ENCODE measurements at places on chromosomes 16 and 17.

- no peak for DNase-seq
Measured at GRCh38 chr17:36778448-36778847, 158.8 kb upstream of the LHX1 start.

DNA sequence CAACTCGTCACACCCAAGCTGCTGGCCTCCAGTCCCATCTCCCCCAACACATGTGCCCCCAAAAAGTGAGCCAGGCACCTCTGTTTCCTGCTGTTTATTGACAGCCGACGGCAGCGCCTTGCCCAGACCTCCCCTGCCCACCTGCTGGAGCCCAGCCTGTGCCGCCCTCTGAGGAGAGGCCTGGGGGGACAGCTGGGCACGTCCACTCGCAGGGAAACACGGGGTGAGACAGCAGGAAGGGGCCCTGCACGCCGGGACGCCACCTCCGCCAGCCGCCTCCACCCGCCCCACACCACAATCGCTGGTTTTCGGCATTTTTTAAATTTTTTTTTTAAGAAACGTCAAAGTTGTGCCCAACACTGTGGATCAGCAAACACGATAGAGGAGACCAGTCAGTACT lies 19.3 kb downstream of the CASKIN1 start:
- DNase-seq = no peak

- no peak for DNase-seq
Measured at GRCh38 chr16:27363797-27364196, 38.2 kb upstream of the IL21R start.

DNA sequence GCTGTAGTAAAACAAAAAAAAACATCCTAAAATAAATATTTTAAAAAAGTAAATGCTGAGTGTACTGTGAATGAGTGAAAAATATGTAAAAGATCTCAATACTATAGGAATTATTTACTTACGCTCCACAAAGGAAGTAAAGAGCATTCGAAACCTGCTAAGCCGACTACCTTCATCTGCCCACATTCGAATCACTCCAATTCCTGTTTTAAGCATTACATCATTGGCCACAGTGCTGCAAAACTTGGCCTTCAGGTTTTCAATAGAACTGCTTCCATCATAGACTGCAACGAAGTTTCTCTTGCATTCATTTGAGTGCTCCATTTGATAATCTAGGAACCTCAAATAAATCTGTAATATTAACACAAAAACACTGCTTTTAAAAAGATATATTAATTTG lies 34.4 kb downstream of the NETO2 start:
- DNase-seq = no peak

GRCh38 chr17:61128661-61129115 lies 271.0 kb upstream of the TBX2 start:
- DNase-seq = no peak

DNA sequence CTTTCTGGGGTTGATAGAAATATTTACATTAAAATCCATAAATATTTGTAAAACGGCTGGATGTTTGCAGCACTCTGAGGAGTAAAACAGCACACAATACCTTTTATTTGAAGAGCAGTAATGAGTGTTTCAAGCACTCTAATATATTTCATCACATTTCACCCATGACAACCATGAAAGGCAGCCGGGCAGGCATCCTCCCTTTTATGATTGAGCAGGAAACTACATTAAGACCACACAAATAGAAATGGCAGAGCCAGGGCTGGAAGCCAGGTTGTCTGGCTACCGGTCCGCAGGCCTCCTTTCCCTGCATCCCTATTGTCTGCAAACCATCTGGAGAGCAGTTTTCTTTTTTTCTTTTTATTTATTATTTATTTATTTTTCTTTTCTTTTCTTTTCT lies 23.1 kb upstream of the GPRC5C start:
- no peak for DNase-seq

GRCh38 chr16:69423189-69423588 lies 1.2 kb upstream of the CYB5B start:
- no peak for DNase-seq

DNA sequence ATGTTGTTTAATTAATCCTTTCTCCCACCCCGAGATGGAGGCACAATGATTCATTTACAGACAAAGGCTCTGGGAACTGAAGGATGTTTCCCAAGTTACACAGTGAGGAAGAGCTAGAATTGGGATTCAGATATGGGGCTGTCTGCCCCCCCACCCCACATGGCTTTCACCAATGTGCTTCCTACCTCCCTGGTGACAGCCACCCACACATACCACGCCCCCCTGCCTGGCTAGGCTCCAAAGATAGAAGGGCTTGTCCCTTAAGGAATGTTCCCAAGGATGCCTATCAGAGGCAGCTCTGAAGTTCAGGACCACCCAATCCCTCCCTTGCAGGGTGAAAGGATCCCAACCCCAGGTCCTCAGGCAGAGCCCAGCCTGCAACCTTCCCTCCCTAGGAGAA lies 32.9 kb downstream of the CFAP20 start:
- peak; percentile 34 for DNase-seq

DNA sequence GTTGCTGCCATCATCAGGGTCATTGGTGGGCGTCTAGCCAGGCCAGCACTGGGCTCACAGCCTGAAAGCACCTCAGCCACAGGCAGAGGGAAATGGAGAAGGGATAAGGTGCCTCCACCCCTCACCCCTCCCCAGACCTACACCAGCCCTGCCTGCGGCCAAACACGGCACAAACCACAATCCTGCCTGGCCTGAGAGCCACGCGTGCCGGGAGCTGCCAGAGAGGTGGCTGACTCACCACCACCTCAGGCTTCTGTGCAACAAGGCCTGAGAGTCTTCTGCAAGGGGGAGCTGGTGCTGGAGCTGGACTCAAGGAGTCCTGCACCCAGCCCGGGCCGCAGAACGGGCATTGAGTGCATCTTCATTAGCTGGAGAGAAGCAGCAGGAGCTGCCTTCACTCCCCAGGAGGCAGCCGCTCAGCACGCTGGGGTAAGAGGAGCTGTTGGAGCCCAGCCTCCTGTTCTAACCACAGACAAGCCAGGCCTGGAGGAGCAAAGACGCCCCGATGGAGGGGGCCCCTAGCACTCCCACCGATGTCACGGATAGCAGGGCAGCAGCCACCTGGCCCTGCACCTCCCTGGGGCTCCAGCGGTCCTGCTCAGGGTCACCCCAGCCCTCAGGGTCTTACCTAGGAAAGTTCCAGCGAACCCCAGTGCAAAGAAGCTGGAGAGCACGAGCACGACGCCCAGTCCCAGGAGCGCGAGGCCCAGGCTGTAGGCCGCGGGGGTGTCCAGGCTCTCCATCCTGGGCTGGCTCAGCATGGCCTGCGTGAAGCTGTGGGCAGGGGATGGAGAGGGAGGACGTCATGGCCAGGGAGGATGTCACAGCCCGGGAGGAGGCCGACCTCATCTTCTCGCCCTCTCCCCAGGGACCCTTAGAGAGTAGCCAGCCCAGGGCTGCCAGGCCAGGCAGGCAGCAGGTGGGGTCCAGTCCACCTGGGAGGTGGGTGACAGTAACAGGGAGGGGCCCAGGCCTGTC lies 16.0 kb upstream of the RASD1 start:
- peak; percentile 18 for DNase-seq

- DNase-seq = peak; percentile 74
Measured at GRCh38 chr16:62225675-62226074, 189.4 kb upstream of the CDH8 start.

DNA sequence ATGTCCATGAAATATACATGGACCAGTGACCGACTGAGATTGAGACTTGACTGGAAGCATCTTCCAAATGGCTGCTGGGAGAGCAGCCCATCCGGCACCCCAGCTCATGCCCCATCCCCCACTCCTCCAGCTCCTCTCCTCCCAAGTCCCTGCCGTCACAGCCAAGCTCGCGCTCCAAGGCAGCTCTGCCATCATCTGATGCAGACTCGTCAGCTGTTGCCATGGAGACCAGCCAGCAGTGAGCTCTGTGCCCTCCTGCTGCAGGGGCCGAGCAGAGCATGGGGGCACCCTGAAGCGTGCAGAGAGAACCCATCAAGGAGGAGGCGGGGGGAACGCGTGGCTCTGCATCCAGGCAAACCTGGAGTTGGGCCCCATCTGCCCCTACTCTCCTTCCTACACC lies 74.5 kb upstream of the TNRC6C start:
- no peak for DNase-seq

DNA sequence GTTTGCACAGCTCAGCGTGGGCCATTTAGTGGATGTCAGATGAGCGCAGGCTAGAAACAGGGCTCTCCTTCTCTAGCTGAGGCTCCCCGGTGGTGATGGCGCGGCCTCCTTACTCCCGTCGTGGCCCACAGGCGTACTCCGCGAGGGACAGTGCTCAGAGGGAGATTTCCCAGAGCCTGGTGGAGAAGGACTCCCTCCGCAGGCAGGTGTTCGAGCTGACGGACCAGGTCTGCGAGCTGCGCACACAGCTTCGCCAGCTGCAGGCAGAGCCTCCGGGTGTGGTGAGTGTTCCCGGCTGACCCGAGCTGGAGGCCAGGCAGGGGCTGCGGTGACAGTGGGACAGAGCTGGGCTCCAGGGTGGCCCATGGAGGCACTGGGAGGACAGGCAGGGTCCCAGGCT lies 21.4 kb downstream of the CARD14 start:
- DNase-seq = no peak

DNA sequence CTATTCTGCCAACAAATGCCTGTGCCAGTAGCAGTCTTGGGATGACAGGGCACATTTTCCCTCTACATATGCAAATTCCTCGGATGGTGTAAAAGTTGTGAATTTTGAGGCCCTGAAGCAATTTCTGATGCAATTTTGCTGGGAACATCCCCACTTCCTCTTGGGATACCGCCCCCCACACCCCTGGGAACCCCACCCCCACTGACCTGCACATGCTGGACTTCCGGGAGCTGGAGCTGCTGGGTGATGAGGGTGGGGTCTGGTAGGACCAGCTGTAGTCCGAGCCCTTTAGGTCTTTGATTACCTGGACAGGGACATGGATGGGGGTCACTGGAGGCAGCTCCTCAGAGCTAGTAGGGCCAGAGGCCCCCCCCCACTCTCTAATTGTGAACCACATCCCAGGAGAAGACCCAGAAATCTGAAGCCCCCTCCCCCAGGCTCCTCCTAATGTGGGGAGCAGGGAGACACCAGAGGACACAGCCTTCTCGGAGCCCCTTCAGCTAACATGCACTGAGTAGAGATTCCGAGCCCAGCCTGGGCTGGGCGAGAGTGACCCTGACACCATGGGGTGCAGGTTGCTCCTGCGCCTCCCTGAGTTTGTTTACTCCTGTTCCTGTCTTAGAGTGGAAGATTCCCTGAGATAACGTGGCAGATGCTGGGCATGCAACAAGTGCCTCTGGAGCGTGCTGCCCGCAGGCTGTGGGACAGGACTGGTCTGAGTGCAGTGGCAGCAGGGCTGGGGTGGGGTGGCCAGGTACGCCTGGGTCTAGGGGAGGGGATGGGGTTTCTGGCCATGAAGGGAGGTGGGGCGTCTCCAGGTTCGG lies 9.0 kb downstream of the MTSS2 start:
- DNase-seq = no peak

DNA sequence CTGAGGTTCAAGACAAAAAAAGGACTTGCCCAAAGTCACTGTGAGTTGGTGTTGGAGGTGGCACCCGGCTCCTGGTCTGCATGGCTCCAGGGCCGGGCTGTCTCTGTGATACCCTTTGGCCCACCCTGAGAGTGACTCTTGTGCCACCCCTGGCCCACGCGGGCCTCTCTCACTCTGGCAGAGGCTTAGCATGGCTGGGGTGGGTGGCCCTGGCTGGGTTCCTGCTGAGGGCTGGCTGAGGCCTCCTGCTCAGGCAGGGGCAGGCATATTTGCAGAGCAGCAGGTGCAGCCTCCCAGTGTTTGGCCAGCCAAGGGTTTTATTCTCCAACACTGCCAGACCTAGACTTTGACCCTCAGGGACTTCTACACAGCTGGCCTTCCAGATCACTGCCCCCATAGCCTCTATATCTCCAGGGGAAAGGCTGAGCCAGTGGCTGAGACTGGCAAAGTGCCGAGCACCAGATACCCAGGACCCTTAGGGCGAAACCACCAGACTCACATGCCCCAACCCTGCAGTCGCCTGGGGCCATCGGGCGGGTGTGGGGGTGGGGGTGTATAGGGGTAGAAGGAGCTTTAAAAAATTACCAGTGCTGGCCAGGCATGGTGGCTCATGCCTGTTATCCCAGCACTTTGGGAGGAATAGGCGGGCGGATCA lies 21.5 kb upstream of the ADGRG1 start:
- DNase-seq = no peak

DNA sequence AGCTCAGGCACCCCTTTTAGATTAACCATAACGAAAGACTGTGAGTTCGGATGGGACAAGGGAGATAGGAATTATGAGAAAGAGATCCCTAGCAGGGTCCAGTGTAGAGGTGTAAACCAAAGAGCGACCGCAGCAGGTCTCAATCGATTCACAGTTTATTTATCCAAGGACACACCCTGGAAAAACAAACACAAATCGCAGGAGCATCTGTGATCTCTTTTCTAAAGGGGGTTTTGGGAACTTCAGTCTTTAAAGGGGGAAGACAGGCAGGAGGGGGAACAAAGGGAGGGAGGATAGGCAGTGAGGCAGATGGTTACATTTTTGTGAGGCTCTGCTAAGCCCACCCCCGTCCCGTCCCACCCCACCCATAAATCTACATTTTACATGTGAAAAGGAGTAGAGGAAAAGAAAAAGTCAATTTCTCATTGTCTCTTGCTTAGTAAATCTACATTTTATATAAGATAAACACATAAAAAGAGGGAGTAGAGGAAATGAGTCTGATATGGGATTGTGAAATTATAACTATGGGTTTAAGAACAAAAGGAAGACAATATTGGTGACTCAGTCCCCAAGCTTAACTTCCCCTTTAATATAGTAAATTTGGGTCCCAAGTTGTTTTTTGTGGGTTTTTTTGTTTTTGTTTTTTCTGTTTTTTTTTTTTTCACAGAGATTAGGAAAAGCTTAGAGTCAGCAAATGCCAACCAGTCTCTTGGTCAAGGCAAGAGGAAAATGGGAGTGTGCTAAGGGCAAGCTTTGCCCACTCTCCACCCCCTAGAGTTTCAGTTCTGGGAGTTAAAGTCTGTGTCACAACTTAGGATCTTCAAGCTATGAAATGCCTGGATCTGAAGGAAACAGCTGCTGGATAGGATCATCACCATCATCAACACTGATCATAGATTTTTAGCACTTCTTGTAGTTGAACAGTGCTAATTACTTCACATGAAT lies 160.9 kb upstream of the CDH5 start:
- DNase-seq = no peak

GRCh38 chr16:67884684-67885083 lies at the start of gene NRN1L:
NRN1L (plus strand) TSS chr16:67884885; CDS start chr16:67884904, 19 bp downstream.
- peak; percentile 95 for DNase-seq

GRCh38 chr17:17001076-17001777 lies 29.3 kb upstream of the TNFRSF13B start:
- DNase-seq = no peak

Measured in K562 (cell line).